Activated CD4-positive, alpha-beta T cell treated with anti-CD3 and anti-CD28 coated beads for 4 hours (primary cell): ENCODE measurements at places on chromosomes 7 and 10.
A peak's percentile ranks its signal among the peaks of the same experiment; 100 is the strongest.

GRCh38 chr7:158246960-158247673, 340.5 kb downstream of the PTPRN2 start:
- no peak for DNase-seq

GRCh38 chr7:2104107-2104710, 128.5 kb downstream of the MAD1L1 start:
- peak; percentile 60 for DNase-seq

GRCh38 chr7:157650801-157651200, 314.0 kb downstream of the DNAJB6 start:
- DNase-seq = no peak

GRCh38 chr7:131861620-131862346, 305.4 kb upstream of the PODXL start:
- no peak for DNase-seq

DNA sequence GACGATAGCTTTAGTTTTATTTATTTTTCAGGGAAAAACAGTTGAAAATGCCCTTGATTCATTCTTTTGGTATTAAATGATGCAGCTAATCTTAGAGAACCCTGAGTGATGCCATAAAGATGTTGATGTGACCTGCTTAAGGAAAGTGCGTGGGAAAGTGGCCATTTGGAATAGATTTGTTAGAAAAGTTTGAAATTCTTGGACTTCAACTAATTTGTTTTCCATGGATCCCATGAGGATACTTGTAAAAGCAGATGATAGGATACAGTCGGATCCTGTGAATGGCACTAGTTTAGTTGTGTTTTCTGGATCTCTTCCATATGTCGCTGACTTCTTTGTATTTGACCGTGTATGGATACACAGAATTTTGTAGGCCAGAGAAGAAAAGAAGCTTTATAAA, 69.0 kb downstream of the SEPTIN7 start:
- no peak for DNase-seq

GRCh38 chr7:16670731-16671344, 24.9 kb downstream of the BZW2 start:
- no peak for DNase-seq

- DNase-seq = no peak
Measured at GRCh38 chr7:118764221-118764620, 539.7 kb downstream of the ANKRD7 start.

GRCh38 chr10:124006526-124006925, 86.9 kb downstream of the CHST15 start:
- no peak for DNase-seq

DNA sequence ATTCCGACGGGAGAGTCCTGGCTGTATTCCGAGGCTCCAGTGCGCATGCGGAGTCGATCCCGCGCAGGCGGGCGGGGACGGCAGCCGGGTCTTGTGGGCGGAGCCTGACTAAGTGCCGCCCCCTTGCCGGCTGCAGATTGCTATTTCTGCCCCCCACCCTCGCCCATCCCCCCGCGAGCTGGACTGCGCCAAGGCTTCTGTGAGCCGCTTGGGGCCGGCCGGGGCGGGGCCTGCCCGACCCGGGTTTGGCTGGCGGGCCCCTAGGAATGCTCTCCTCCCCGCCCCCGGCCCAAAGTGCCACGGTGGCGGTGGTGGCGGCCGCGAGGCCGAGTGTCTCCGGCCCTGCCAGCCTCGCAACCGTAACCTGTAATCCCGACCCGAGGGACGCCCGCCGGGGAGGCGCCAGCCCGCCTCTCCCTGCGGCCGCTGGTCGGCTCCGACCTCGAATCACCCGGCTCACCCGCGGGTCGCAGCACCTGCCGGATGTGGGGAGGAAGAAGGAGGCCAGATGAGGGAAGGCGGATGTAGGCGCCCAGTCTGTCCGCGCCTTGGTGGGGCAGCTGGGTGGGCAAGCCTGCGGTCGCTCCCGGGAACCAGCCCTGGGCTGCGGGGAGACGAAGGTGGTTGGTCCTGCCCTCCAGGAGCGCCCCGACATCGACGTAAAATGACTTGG, 702 bp upstream of the KAZALD1 start:
- DNase-seq = peak; percentile 88

- DNase-seq = no peak
Measured at GRCh38 chr7:122827763-122828162, 58.5 kb downstream of the CADPS2 start.

DNA sequence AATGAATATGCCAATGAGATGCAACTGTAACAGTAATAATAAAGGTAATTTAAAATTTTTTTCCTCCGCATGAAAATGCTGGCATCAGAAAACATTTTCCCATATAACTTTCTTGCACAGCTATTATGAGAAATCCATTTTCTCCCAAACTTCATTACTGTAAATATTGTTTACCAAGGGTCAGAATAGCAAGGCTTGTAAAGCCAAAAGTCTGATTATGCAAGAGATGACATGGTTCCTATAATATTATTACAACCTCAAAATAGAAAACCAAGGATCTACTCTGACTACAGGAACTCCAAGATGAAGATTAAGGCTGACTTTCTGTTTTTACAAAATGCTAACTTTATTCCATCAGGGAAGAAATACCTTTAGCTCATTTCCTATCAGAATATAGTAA, 162.7 kb upstream of the CDK1 start:
- no peak for DNase-seq

- DNase-seq = no peak
Measured at GRCh38 chr10:71952745-71953144, 11.4 kb upstream of the CHST3 start.

GRCh38 chr7:45187946-45188411, 30.4 kb downstream of the RAMP3 start:
- no peak for DNase-seq

DNA sequence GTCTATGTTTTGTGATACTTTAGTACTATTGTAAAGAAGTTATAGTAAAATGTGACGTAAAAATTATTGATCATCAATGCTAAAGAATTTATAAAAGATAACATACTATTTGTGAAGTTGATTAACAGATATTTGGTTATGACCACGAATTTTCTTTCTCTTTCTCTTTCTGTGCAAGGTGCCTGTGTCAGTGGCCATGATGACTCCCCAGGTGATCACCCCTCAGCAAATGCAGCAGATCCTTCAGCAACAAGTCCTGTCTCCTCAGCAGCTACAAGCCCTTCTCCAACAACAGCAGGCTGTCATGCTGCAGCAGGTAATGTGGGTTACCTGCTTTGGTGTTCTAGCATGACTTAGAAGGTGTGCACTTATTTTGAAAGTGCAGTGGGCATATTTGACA, 213.7 kb downstream of the FOXP2 start:
- DNase-seq = no peak

- peak; percentile 73 for DNase-seq
Measured at GRCh38 chr10:47264797-47265281, 35.2 kb upstream of the GDF10 start.

- DNase-seq = no peak
Measured at GRCh38 chr10:63699785-63700613, 178.8 kb downstream of the REEP3 start.

DNA sequence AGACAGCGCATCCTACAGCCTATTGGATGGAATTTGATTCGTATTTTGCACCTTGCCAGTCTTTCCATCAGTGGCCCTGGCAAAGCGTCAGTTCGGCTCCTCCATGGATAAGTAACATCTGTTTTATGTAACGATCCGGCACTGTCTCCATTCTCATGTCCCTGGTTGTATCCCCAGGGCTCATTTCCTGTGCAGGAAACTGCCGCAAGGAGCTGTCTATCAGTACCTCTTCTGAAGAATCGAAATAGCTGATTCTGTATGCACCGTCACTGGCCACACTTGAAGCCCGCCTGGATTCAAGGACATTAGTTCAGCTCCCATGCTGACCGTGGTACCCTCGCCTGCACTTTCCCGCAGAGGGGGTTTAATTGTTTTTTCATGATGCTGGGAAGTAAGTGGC, 53.1 kb upstream of the NPS start:
- DNase-seq = no peak

DNA sequence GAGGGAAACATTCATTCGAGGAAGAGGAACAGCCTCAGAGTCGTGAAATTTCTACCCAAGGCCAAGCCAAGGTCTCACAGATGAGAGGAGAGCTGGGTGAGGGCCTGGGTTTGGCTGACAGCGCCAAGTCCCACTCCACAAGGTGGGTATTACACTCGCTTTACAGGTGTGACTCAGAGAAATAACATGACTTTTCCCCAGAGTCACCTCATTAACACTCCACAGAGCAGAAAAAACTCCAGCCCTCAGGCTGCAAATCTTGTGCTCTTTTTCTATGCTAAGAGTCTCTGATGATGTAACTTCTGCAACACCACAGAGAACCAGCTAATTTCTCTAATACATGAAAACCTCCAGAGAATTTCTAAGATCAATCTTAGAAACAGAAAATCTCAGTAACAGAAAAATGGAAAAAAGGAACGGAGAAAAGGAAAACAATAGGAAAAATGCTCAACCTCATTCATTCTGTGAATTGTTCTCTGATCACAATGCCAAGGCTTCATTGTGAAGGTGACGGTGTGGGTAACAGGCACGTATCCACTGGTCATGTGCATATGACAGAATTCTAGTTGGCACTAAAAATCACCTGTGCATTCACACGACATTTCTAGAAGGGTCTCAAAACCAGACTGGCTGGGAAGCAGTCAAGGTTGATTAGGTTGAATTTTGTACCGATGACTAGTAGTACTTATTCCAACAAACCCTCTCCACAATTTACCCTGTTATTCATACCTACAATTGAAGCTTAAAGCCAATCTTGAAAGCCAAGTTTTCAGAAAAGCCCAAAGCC, 20.3 kb downstream of the YWHAG start:
- no peak for DNase-seq

DNA sequence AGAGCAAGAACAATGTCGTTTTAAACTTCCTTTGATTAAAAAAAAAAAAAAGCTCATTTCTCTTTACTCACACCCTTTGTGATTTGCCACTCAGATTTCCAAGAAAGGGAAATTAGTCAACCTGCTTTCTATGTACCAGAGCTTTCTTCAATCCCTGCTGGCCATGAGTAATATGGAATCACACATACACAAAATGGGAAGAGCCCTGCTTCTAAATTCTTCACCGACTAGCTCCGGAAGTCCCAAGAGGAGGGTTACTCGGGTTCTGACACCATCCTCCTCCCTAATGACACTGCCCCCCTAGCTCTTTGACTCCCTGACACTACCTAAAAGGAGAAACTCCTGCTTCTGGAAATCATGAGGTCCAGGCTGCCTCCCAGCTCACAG, 81.8 kb upstream of the SFMBT2 start:
- DNase-seq = no peak

DNA sequence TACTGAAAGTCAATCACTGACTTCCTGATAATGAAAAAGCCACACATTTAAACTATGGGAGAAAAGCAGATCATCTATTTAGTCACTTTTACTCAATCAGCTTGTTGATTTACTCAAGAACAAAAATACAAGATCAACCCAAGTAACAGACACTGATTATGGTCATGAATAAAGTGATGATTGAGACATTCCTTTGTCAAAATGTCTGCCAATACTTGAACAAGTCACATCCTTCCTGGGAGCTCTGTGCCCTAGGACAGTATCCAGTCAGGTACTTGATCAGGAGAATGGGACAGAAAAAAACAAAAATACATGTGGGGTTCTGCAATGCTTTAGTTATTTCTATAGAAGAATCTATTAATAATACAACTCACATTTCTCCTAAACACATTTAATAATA, 150.0 kb upstream of the NEBL start:
- DNase-seq = no peak

- no peak for DNase-seq
Measured at GRCh38 chr10:93178226-93178625, 104.5 kb downstream of the CYP26A1 start.

DNA sequence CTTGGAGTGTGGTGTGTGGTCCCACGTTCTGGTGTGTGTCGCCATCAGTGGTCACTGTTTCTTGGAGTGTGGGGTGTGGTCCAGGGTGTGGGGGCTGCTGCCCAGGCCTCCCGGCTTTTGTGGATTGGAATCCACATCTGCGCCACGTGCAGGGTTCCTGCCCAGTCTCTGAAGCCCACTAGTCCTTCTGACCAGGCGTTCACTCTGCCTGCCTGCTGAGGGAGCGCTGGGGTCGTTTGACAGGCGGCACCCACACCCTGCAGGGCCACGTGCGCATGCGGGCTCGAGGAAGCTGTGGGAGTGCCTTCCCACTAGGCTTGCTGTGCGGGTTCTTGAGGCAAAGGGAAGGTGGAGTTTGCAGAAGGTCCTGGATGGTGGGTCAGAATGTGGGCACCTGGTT, 51.4 kb downstream of the INPP5A start:
- DNase-seq = no peak

GRCh38 chr7:39623732-39624441, 515 bp downstream of the RALA start:
- no peak for DNase-seq

- DNase-seq = no peak
Measured at GRCh38 chr10:129744134-129745111, 219.7 kb downstream of the EBF3 start.

- no peak for DNase-seq
Measured at GRCh38 chr7:130182990-130183389, 22.2 kb downstream of the TMEM209 start.

DNA sequence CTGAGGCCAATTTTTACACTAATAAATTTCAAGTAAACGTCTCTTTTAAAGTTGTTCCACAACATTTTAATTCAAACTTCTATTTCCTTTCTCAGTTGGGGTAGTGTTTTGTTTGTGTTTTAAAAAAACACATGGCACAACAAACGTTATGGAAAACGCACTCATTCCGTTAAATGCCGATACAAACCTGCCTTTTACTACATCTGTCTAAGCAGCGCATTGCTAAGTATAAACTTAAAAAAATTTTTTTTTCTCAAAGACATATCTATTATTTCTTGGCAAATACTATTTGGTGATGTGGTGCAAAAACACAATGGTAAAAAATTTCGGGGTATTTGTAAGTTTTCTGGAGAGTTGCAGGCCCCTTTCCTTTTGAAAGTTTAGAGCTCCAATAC, 1.4 kb downstream of the SKIDA1 start:
- no peak for DNase-seq

- no peak for DNase-seq
Measured at GRCh38 chr10:121497513-121498470, 100.5 kb downstream of the FGFR2 start.

GRCh38 chr10:127122831-127123230, 73.6 kb downstream of the INSYN2A start:
- no peak for DNase-seq

- no peak for DNase-seq
Measured at GRCh38 chr7:67807826-67808225, 811.2 kb downstream of the TYW1 start.

- no peak for DNase-seq
Measured at GRCh38 chr7:18667466-18667865, 171.9 kb downstream of the HDAC9 start.

- DNase-seq = no peak
Measured at GRCh38 chr7:42083284-42083683, 153.7 kb downstream of the GLI3 start.

- no peak for DNase-seq
Measured at GRCh38 chr10:132850246-132850645, 64.3 kb upstream of the NKX6-2 start.

DNA sequence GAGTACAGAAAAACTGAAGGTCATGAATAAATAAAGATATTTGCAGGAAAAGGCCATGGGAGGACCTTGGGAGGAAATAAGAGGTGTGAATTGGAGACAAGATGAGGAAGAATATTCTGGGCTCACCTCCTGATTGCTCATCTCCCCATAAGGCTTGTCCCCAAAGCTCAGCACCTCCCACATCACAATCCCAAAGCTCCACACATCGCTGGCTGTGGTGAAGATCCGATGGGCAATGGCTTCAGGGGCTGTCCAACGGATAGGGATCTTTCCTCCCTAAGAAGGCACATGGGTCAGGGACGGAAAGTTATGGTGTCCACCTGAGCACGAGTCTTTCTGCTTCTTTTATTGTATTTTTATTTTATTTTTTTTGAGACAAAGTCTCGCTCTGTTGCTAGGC, 12.9 kb downstream of the ZYX start:
- no peak for DNase-seq
